ENCODE measurements at places on chromosomes 2 and 18.

DNA sequence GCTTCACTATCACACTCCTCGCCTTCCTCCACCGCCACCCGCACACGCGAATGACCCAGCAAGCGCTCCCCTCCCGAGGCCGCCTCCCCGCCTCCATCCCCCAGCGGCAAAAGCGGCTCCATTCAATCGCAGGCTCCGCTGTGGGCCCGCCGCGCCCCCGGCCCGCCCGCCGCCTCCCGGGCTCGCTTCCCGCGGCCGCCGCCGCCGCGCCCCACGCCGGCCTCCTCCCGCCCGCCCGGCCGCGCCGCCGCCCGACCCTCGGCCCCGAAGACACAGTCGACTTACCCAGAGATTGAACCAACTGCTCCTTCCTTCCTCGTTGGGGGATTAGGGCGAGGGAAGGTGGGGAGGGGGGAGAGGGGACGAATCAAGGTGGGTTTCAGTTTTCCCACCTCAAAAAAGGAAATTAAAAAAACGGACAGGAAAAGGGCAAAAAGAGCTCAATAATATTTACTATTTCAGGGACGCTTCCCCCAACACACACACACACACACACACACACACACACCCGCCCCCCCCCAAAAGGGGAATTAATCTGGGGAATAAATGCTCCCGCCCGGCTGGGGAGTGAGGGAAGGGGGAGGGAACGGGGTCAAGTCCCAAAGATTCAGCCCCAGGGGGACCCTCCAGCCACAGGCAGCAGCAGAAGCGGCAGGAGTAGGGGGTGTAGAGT is 743 bp downstream of the XPO1 start:
- no peak for DNase-seq

DNA sequence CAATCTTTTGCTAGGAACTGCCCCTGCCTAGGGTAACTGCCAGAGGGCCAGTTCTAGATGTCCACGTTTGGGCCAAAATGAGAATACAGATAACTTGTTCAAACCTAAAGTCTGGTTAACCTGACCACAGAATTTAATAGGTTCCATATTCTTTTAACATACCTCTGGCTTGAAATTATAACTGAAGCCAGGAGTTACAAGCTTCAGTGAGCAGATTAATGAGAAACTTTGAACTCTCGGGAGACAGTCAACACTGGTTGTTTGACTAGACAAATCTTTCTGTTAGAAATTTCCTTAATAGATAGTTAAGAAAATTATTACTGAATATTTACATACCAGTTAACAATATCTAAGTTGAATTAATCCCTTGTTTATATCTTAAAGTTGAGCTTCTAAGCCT is 110.0 kb upstream of the KLF7 start:
- DNase-seq: no peak

GRCh38 chr18:39521164-39521563 is 1955.6 kb upstream of the CELF4 start:
- DNase-seq: no peak

- DNase-seq: no peak
These were observed 182.6 kb downstream of the DCDC2C start for GRCh38 chr2:3885629-3886628.

DNA sequence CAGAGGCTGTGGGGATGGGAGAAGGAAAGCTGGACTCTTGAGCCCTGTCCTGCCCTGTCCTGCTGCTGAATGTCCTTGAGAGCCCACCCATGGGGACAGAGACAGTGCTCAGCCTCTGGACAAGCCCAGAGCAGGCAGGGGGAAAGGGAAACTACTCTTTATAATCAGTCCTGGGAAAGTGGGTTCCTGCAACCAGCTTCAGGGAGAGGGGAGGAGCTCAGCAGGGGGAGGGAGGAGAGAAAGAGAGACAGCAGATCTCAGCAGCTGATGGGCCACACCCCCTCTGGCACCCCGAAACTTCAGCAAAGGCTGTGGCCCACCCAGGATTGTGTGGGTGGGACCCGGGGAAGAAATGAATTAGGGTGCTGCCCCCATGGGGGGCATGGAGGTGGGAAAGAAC is 11.6 kb downstream of the ECEL1 start:
- no peak for DNase-seq

- no peak for DNase-seq
These were observed 1.8 kb downstream of the TTN start for GRCh38 chr2:178805457-178805856.

DNA sequence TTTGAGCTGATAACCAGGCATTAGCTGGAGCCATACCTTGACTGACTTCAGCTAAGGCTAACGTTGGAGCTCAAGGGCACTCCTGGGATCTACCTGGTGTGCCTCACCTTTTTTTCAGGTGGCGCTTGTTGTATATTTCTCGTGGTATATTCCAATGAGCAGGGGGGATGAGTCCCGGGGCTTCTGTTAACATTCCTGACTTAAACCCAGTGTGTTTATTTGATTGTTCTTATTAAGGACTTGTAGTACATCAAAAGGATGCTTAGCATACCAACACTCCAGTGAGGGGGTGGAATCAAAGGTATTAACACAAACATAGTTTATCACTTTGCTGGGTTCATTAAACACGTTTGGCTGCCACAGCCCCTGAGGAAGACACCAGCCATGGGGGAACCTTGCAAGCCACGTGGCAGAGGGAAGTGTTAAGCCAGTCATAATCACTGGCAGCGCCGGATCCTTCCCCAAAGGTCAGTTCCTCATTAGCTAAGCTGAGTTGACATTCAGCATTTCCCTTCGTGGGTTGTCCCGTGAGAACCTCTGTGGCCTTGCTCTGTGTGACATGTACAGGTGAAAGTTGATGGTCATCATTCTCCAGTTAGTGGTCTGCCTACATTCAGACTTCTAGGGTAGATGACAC is 119.5 kb upstream of the MCFD2 start:
- peak; percentile 75 for DNase-seq

- DNase-seq: no peak
These were observed 119.8 kb upstream of the TTC39C start for GRCh38 chr18:23894661-23895175.

GRCh38 chr2:181642086-181642485 is 14.8 kb downstream of the CERKL start:
- DNase-seq: no peak

DNA sequence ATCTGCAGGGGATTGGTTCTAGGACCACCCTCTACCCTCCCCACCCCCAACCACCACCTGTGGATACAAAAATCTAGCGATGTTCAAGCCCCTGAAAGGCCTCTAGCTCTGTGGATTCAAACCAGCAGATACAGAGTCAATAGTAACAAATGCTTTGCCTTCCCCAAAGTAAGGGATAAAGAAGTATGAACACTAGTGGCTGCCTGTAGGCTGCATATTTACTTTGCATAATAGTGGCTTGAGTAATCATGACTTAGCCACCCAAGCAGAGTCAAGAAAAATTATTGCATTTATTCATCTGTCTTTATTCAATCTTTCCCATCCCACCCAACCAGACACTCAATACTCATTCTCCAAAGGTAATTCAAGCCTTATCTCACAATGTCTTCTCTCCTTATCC is 43.8 kb downstream of the SOCS6 start:
- DNase-seq: no peak

DNA sequence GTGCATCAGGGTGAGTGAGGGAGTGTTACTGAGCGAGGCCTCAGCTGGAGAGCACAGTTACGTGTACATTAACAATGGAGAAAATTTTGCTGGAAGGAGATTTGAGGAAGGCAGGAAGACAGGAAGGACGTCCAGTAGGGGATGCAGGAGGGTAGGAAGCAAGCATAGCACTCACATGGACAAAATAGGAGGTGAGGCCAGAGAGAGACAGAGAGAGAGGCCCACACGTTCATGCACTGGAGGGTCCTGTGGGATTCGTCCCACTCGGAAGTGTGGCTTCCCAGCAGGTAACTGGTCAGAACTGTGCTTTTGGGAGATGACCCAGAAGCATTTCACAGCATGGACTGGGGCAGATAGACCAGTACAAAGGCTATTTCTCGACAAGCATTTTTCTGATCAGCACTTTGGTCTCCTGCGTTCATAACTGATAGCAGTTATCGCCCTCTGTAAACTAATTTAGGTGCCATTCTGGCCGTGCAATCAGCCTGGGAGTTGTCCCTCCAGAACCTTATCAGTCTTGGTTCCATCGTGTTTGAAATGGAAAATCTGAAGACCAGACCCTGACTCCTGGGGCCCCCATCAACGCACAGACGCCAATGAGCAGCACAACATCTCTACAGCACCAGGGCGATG is 5.7 kb downstream of the LCT start:
- DNase-seq: no peak
